Right cardiac atrium (tissue), 5 donors: ENCODE measurements at places on chromosomes 5 and 9. TPM values are rescaled to one million over a fixed set of nuclear protein-coding genes. Genes with fewer than 3 reads are reported as not detected.

DNA sequence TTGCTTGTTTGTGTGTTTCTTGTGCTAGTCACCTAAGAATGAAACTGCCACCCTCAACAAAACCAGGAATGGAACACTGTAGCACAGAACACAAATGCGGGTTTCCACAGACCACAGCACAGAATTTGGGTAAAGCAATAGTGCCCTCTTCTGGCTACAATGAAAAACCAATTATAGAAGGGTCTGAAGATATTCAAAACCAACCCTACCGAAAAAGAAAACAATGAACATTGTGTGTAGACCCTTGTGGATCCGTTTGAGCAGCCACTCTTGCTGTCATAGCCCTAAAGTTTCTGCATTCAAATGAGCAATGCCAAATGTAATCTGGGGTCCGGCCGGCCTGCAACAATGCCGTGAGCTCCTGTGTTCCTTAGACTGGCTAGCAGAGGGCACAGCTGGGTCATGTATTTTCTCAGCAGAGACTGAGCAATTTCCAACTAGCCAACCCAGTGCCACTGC is 8.3 kb upstream of the ENC1 start:
- no peak for DNase-seq

GRCh38 chr5:36777105-36777757 is 99.3 kb upstream of the NIPBL start:
- DNase-seq = no peak

- no peak for DNase-seq
Measured at GRCh38 chr5:168320805-168321204, 29.4 kb downstream of the WWC1 start.

GRCh38 chr5:1557114-1557873 is 33.5 kb upstream of the LPCAT1 start:
- no peak for DNase-seq

PLEKHG4B gene
- total RNA-seq = not detected

ASTN2 gene
- 79.3 TPM for total RNA-seq

DNA sequence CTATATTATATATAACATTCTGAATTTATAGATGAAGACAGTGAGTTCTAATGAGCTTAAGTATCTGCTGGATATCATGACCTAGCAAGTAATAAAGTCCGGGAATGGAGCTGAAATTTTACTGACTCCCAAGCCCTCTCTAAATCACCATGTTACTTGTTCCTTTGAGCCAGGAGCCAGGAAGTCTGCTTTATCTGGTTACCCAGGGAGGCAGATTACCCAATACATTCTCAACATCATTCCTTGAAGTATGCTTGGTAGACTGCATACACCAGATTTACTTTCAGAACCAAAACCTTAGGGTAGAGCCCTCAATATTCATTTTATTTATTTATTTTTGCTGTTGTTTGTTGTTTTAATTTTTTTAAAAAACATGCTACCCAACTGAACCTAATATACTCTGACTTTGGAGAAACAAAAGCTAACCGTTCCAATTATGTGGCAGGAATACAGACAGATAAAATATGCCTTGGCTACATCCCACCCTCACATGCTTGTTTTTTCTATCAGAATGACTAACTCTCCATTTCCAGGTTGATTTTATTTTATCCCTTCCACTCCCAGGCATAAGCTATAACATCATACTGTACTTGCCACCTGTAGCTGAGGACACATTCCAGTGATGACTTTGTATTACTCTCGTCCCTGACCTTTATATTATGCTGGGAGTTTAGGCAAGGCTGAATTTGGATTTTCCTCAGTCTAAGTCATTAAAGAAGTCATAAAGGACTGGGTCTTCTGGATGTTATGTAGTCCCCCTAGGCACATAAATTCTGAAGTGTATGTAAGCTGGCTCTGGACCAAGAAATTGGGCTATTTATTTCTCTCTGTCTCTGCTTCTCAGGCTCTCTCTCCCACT is 82.0 kb downstream of the YIPF5 start:
- DNase-seq = no peak

DMRT3 gene
- not detected for total RNA-seq

DNA sequence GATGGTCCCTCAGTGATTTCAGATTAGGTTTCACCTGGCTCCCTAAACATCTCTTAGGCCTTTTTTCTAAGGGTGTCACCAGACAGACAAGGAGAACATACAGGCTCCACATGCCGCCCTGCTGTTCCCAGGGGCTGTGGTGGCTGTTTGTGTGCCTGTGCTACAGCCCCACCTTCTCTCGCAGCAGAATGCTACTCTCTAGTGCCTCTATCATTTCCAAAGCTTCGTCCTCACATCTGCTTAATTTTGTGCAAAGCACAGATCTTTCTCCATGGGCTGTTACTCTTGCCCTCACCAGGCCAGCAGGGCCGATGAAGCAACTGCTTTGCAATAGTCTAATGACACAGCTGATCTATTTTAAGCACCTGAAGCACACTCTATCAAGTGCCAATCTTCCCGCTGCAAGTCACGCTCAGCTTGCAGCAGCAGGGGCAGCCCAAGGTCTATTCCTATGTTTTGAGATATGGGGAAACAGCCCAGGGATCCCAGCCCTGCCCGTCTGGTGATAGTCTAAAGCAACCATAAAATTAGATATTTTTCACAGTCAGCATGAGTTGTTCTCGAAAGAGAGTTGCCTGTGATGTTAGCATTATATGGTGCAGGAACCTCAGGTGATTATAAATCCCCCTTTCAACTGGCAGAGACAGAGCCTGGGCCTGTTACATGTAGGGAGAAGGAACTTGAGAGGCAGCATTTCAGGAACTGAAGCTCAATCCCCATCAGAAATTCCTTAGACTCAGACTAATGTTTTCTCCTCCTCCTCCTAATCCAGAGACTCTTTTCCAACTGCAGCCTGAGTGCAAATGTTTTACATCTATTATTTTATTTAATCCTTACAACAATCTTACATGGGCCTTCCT is 12.7 kb downstream of the ABLIM3 start:
- DNase-seq = peak; percentile 76

DNA sequence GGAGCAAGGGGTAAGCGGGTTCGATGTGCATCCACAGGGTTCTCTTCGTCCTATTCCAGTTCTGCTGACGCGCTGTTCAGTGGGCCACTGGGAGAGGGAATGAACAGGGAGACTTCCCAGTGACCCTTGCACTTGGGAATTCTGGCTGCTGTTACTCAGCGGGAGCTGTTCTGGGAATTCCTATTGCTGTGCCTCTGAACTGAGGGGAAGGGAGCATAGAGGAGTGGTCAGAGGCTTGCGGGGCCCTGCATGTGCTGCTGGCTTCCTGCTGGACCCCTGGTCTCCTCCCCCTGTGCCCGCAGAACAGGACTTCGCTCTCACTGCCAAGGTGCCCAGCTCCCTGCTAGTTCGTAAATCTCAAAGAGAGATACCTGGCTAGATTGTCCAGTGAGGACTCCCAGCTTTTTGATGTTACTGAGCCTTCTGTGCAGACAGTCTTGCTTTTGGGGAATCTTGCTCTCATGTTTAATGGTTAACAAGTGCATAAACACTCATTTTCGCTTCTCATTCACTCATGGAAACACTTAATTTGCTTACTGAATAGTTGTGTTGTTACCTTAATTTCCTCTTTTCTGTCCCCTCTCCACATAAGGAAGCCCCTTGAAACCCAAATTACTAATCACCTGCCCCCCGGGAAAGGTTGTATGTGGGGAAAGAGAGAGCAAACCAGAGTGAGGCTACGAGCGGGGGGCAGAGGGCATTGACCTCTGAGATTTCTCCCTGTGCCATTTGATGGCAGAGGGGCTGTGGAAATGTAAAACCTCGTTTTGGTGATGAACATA is 5.9 kb downstream of the TRIO start:
- no peak for DNase-seq

- DNase-seq = peak; percentile 60
Measured at GRCh38 chr5:149441986-149442385, 62.9 kb upstream of the IL17B start.

GRCh38 chr5:14945450-14945849 is 73.9 kb upstream of the ANKH start:
- DNase-seq = no peak

DNA sequence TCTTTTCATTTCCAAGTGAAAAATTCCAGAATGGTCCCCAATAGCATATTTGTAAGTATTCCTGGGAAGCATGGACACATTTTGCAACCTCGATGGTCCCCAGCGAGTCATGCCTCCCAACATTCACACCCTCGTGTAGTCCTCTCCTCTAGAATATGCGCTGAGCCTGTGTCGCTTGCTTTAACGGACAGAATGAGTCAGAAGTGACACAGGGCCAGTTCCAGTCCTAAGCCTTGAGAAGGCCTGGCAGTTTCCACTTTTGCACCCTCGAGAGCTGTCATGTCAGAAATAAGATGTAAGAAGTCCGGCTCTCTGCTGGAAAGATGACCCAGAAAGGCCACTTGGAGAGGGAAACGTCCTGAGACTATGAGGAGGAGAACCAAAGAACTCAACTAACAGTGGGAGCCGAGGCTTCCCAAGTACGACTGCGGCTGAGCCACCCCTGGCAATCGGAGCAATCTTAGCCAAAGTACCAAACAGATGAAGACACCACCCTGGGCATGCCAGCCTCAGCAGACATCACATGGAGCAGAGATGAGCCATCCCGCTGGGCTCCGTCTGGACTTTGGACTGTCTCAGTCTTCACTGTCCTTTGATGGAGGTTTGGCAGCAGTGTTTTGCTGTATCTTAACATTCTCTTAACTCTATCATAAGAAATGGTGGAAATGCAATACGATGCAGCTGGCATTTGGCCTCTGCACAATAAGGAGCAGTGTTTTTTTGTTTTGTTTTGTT is 42.6 kb upstream of the GFPT2 start:
- no peak for DNase-seq

GGTA1 gene
- 24.2 TPM for total RNA-seq

DNA sequence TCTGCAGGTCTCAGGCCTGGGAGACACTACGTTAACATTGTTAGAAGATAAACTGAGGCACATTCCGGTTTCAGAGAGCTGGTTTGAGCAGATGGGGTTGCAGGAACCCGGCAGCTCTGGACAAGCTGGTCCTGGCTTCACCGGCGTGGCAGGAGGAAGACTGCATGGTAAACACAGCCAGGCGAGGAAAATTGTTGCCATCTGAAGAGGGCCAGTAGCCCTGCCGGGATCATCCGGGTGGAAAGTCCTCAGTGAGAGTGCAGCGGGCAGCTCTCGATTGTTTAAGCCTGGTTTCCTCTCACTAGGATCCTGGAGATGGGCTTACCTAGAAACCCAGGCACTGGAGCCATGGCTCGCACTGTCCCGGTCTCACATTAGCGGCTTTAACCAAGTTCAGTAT is 226.9 kb downstream of the IRX2 start:
- DNase-seq = no peak

GRCh38 chr9:114606068-114606467 is 5.0 kb upstream of the TMEM268 start:
- no peak for DNase-seq

DNA sequence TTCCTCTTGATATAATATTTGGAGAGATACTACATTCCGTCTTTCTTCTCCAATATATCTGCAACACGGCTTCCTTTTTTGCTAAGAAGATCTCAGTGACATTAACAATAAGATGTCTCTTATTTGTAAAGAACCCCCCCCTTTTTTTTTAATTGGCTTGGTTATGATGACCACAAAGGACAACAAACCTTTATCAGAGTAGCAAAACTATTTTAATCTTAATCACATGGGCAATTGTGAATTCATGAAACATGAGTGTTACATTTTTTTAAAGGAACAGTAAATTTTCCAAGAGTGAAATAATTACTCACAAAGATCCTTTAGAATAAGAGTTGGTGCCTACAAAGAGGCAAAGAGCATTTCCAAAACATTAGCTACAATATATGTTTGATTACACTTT is 554.1 kb downstream of the MAT2B start:
- no peak for DNase-seq

EPB41L4A gene
- 27.4 TPM for total RNA-seq

DNA sequence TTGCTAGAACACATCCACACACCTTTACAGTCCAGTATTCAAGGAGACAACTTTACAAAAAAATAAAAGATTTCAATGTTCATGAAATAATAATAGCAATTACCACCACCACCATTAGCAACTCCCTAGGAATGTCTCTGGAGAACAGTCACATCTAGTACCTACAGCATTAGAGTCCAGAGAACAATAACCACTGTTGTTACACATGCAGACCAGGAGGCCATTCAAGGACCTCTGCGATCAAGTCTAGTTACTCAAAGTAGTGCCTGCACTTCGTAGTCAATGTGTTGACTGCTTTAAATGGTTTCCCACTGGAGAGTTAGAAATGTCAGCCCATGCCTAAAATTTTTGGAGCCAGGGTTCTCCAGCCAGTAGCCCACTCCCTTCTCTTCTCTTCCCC is 244.4 kb downstream of the DEPDC1B start:
- DNase-seq = no peak

PCDHA1 gene
- total RNA-seq = not detected

TEX48 gene
- not detected for total RNA-seq

TUT7 gene
- 11.8 TPM for total RNA-seq

DNA sequence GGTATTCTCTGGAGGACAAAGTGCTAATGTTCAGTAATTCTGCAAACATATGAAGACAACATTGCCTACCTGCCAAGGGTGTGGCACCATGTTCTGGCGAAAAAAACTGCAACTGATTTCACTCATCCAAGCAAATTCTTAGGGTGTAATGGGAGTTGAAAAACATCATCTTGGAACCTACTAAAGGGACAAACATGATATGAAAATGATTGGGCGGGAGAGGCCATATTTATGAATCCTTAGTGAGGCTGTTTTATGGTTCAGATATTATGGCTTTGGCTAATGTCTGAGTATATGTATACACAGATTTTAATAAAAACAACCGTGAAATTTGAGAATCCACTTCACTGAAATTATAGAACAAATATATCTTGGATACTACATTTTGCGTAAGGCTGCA is 225.7 kb downstream of the ARL15 start:
- DNase-seq = no peak

ADAMTS2 gene
- 21.3 TPM for total RNA-seq

DNA sequence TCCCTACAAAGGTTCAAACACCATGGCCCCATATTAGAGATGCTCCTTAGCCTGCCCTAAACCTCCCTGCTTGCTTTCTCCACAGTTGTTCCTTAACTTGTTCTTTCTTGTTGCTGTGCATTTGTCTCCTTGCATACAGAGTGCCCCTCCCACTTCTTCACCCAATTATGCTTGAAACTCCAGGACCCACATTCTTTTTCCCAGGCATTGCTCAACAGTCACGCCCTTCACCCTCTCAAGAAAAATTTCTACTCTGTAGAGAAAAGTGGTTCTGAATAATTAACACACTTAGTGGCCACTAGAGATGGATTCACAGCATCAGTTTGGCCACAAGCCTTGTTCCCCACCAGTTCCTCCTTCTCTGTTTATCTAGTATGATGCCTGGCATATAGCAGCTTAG is 57.7 kb downstream of the NREP start:
- DNase-seq = no peak

GRCh38 chr5:71905834-71906711 is 187.0 kb downstream of the CARTPT start:
- peak; percentile 35 for DNase-seq
